ENCODE measurements at places on chromosomes 3 and 15.

- peak; percentile 23 for DNase-seq
Measured at GRCh38 chr15:50953302-50953701, 44.8 kb downstream of the AP4E1 start.

GRCh38 chr15:58095415-58095814 lies 29.9 kb upstream of the ALDH1A2 start:
- DNase-seq = no peak

DNA sequence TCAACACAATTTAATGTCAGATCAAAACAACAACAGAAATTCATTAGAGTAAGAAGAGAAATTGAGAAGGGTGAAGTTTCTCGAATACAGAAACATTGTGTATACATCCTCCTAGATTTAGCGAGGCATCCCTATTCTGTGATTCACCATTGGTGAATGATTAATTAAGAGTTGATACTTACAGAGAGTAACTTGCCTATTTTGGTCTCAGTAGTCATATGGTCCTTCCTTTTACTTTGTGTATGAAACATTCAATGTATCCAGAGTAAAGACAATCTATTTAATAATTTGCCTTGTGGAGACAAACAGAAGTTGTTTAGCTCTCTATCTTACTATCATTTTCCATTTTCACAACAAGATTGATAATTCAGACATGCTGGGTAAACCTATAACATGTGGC lies 432.0 kb downstream of the ZPLD1 start:
- no peak for DNase-seq

DNA sequence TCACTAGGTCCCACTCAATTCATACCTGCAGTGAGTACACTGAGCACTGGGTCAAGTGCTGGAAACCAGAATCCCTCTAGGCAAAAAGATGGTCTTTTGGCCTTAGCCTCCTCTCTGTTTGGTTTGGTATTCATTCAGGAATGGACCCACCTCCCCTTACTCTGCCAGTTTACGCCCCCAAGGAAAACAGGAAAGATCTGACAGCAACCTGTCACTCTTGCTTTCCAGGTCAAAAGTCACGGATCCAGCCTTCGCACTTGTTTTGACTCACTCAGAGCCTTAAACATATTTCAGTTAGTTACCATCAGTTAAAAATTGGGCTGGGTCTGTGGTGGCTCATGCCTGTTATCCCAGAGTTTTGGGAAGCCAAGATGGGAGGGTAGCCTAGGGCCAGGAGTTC lies 68.1 kb downstream of the SYNM start:
- no peak for DNase-seq

- no peak for DNase-seq
Measured at GRCh38 chr3:33058765-33059164, 38.2 kb downstream of the GLB1 start.

- no peak for DNase-seq
Measured at GRCh38 chr15:77753281-77753873, 120.7 kb upstream of the LINGO1 start.

DNA sequence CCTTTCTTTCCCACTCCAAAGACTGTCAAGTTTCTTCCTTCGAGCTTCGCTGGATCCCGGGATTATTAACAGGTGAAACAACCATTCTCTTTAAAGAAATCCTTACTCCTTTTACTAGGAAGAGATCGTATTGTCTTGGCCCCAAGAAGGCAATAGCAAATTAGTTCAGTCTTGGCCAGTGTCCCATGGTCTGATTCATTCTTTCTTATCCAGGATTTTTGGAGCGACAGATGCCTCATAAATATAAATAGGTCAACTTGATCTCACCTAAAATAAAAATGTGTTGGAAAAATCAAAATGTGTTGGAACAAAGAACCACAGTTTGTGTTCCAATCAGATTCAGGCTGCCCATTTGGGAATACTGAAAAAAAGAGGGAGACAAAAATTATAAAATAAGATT lies 140.1 kb upstream of the TMEM108 start:
- no peak for DNase-seq

- DNase-seq = no peak
Measured at GRCh38 chr3:3705090-3705775, 94.0 kb upstream of the LRRN1 start.

DNA sequence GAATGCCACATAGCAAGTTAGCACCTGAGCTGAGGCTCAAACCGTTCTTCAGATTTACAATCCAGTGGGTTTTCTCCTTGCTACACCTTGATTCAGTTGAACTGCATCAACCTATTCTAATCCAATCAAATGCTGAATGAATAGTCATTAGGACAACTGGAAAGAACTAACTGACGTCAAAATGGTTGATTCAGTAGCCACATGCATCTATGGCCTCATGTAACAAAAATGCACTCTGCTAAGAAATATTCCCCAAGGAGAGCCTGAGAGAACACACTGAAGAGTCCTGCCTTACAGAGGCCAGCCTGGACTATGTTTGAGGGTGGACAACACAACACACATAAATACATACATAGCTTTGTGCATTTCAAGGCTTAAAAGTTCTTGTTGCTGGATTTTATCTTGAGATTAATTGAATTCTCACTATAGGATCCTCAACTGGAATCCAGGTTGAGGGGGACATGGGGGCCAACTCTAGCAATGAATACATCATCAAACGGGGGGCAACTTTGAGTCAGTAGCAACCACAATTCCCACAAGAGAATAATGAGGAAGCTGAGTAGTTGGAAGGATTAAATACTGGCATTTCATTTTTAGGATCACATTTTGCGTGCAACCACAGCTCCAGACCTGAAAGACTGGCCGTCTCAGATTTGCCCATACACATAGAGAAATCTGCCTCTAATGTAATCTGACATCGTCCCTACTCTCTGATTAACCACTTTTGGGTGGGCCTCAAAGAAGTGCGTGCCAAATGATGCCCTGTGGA lies 280.2 kb upstream of the ICE2 start:
- peak; percentile 77 for DNase-seq

GRCh38 chr15:91861223-91861622 lies 7.7 kb downstream of the SLCO3A1 start:
- no peak for DNase-seq
